ENCODE measurements at places on chromosomes 1 and 21.

- DNase-seq: no peak
These were observed 189.5 kb upstream of the C1orf174 start for GRCh38 chr1:4089421-4090175.

DNA sequence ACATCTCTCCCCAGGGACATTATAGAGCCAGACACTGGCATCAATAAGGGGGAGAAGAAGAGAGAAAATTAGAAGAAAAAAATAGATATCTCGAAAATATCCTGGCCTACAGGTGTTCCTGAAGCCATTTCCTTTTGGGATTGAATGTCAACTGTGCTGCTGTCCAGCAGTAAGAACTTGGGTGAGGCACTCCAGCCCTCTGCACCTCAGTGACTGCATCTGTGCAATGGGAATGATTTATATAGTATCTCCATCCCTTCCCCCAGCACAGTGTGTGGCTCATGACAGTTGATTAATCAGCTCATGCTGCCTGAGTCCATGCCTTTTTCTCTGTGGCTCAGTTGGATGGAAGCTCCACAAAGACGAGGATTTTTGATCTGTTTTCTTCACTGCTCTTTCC is 74.1 kb upstream of the TINAGL1 start:
- DNase-seq: no peak

GRCh38 chr1:234962340-234962989 is 166.2 kb downstream of the TOMM20 start:
- no peak for DNase-seq

DNA sequence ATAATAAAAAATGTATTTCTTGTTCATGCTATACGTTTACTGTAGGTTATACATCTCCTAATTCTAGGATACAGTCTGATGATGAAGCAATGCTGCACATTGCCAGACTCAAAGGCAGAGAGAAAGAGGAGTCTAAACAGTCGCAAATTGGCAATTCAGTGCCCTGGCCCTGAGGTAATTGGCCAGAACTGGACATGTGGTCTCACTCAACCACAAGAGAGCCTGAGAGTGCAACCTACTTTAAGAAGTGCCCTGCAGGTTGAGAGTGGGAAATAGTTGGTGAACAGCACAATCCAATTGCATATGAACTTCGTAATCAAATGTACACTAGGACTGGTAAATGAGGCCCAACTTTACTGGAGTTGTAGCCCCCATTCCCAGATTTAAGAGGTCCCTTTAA is 5.0 kb upstream of the SLC35A3 start:
- no peak for DNase-seq
